ENCODE measurements at places on chromosomes 16 and 17. TPM values are rescaled to one million over a fixed set of nuclear protein-coding genes. Genes with fewer than 3 reads are reported as not detected.

ATP1B2 gene
- total RNA-seq, result 0.55 TPM

MYH1 gene
- total RNA-seq, result not detected

VTN gene
- not detected for total RNA-seq

CHTF18 gene
- 20.3 TPM for total RNA-seq

DHRS7C gene
- total RNA-seq, result 0.31 TPM

C16orf54 gene
- total RNA-seq, result 3.2 TPM

BEAN1 gene
- total RNA-seq, result not detected

UTS2R gene
- not detected for total RNA-seq

COX6A2 gene
- not detected for total RNA-seq

SPN gene
- total RNA-seq, result 3.5 TPM

SERPINF2 gene
- total RNA-seq, result 2.7 TPM

CCL17 gene
- total RNA-seq, result not detected

HIGD1B gene
- not detected for total RNA-seq

ZACN gene
- total RNA-seq, result 0.22 TPM
